Cardiac septum (tissue), 1 donor: ENCODE measurements at places on chromosomes 2 and 18. TPM values are rescaled to one million over a fixed set of nuclear protein-coding genes. Genes with fewer than 3 reads are reported as not detected.
A peak's percentile ranks its signal among the peaks of the same experiment; 100 is the strongest.

The CDCA7 gene
- 1.00 TPM for total RNA-seq

DNA sequence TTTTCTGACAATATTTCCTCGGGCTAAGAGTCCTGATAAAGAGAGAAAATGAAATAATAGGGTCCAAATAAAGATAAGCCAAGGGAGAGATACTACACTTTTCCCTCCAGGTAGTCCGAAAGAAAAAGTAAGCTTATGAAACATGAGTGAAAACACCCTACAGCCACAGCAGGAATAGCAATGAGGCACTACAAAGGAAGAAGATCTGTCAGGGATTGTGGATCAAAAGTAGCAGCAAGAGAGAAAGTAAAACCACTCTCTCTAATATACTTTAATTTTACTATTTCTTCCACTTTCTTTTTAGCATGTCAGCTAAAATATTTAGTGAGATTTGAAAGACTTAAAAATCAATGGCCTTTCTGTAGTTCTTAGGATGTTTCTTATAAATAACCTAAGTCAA lies 1601.8 kb downstream of the LRP1B start:
- DNase-seq: no peak

The COL3A1 gene
- total RNA-seq: 180 TPM

The SLC5A7 gene
- total RNA-seq: not detected

DNA sequence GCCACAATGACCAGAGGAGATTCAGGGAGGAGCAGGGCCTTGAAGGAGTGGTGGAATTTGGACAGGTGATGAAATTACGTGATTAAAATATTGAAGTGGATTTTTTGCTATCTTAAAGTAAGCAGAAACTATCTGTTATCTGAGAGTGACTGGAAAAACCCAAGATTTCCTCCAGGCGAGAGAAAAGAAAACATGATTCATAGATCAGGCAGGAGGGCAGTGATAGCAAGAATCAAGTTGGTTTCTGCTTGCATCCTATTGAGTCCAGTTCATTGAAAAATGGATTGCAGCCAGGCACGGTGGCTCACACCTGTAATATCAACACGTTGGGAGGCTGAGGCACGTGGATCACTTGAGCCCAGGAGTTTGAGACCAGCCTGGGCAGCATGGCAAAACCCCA lies 127.8 kb downstream of the NXPH2 start:
- no peak for DNase-seq

GRCh38 chr2:218166791-218167190 lies at the start of gene CXCR1:
TSS of gene CXCR1 (minus strand) at chr2:218166962. CDS start at chr2:218165211, 1,751 bp downstream.
- no peak for DNase-seq

DNA sequence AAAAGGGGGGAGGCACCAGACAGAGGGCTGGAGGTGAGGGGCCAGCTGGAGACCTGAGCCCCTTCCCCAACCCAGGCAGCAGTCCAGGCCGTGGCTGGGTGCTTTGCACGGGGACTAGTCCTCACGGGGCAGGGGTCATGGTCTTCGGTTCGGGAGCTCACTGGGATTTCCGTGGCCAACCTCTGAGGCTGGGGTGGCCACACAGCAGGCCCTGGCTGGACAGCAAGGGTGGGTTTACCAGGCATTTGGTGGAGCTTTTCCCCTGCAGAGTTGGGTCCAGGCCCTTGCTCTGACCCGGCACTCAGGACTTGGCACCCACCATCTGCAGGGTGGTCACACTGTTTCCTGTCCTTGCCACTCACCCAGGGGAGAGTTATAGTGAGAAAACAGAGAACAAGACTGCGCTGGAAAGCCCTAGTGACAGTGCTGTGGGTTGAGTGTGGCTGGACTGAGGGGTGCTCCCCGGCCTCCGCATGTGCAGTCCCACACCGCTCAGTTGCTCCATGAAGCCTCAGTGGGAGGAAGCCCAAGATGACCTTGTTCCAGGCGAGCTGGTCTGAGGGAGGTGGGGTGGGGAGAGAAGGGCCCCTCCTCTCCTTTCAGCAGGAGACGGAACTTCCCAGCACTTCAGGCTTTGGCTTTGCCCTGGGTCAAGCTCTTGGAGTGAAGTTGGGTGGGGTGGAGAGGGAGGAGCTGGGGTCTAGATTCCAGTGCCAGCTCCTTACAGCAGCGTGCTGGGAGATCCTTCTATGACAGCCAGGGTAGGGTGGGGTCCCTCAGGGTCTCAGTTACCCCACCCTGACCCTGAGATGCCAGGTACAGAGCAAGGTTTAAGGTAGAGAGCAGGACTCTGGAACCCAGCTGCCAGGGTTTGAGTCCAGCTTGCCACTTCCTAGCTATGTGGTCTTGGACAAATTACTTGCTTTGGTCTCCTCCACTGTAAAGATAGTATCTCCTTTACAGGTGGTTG lies 219.8 kb downstream of the DYSF start:
- DNase-seq: peak; percentile 64

DNA sequence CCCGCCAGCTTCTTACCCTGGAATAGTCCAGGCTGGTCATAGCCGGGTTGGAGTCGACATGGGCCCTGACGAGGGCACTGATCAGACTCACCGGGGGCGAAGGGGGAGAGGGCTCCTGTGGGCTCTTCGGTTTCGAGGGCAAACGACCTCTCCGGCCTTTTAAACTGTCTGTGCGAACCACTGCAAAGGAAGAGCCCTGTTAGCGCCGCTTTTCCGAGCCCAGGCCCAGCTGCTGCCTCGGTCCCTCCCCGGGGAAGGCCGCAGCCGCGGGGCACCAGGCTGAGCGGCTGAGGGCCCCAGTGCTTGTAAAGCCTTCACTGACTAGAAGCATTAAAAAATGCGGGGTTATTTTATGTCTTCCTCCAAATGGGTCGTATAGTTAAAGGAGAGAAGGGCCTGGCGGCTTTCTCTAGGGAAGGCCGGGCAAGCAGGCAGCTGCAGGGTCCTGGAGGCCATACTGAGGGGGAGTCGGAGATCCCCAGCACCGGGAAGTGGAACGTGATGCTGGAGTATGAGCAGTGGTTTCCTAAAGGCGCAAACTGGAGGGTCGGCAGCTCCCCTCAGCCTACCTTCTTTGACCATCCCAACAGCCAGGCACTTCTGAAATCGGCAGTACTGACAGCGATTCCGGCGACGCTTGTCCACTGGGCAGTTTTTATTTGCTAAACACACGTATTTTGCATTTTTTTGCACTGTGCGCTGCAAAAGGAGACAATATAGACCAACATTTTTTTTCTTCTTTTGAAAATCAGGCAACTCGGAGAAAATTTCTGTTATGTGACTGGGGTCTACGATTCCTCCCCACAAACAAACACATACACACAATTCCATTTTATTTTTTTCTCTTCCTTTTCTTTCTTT lies 4.5 kb downstream of the NR4A2 start:
- no peak for DNase-seq

- DNase-seq: no peak
Observed at GRCh38 chr2:137865954-137866540, 98.2 kb upstream of the HNMT start.

- DNase-seq: no peak
Observed at GRCh38 chr2:13686262-13686661, 946.3 kb upstream of the LRATD1 start.

DNA sequence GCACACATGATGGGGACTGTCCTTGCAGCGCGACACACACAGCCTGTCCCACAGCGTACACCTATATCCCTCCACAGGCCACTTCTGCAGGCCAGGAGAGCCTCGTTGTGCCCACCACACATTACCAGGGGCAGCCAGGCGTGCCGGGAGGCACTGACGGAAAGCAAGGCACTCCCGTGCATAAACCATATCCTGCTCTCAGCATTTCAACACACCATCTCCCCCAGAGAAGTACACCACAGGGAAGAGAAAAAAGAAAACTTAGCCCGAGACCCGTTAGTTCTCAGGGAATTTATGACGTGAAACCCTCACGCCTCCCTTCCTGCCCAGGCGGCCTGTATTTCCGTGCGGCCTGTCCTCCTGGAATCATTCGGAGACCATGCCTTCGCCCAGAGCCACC lies 24.6 kb upstream of the SALL3 start:
- DNase-seq: no peak

DNA sequence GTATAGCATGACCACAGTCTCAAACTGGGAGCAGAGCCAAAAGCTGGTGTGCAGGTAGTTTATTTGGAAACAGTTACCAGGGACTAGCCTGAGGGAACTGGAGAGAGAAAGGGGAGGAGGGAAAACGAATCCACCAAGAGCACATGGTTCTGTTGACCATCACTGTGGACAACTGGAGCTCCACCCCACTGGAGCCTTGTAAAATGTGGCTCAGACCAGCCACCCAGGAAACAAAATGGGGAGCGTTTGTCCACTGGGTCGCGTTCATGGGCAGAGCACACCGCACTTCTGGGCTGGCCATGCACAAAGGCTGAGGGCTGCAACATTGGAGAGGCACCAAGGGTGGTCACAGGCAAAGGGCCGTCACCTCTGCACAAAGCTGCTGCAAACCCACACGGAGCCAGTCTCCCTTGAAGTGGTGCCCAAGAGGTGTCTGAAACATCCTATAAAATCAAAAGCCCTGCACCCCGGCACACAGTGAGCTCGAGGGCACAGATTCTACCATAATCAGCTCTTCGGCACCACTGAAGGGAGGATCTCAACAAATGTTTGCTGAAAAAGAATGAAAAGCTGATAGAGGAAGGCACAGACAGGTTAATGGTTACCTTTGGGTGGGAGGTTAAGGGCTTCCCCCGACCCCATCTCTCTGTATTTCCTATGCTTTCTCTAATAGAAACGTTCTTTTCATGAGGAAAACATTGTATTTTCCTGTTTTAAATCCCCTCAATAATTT lies 192.9 kb downstream of the INHBB start:
- DNase-seq: no peak

GRCh38 chr2:149075853-149076252 lies 37.4 kb downstream of the LYPD6B start:
- DNase-seq: no peak

The ANO7 gene
- total RNA-seq: 3.4 TPM

GRCh38 chr18:35589546-35589945 lies 8.0 kb downstream of the GALNT1 start:
- no peak for DNase-seq

The CCDC85A gene
- total RNA-seq: 2.7 TPM

DNA sequence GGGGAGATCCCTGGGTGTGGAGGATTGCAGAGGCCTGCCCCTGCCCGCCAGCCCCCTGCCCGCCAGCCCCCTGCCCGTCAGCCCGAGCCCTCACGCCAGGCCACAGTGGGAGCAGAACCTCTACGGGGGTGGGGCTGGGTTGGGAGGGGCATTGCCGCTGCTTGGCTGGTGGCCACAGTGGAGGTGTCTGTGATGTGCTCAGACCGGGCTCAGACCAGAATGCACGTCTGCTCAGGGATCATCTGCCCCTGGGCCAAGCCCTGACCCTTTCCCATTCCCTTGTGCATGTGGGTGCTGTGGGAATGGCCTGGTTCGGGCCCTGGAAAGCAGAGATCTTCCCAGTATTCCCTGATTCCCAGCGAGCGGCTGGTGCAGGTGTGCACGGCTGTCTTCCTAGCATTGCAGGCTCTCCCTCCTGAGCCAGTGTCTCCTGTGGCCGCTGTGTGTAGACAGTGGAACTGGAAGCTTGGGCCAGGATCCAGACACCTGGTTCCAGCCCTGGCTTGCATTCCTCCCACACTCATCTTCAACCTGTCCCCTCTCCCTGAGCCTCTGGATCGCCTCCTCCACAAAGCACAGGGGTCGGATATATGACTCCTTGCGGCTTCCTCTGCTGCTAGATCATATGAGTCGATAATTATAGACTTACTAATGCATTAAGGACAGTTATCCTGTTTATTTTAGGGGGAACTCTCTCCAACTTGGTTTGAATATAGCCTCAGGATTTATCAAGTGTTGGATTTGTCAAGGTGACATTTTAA lies 161.6 kb downstream of the LDLRAD4 start:
- DNase-seq: peak; percentile 75

The CNRIP1 gene
- 10.1 TPM for total RNA-seq

The CGREF1 gene
- 0.48 TPM for total RNA-seq

DNA sequence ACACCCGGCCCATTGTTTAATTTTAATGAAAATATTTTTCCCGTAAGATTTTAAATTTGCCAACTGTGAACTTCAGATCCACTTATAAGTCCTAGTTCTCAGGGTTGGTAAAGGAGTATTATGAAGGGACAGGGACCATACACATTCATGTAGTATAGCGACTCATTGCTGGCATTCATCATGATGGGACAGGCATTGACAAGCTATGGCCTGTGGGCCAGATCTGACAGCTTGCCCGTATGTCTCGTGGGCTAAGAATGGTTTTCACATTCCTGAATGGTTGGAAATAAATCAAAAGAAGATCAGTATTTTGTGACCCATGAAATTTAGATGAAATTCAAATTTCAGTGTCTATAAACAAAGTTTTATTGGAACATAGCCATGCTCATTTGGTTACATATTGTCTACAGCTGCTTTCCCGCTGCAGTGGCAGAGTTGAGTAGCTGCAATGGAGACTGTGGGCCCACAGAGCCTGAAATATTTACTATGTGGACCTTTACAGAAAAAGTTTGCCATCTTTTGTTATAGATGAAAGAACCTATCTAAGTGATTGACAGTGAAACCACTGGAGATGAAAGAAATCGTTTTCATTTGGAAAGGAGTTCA lies 4.1 kb downstream of the RAPGEF4 start:
- DNase-seq: no peak

DNA sequence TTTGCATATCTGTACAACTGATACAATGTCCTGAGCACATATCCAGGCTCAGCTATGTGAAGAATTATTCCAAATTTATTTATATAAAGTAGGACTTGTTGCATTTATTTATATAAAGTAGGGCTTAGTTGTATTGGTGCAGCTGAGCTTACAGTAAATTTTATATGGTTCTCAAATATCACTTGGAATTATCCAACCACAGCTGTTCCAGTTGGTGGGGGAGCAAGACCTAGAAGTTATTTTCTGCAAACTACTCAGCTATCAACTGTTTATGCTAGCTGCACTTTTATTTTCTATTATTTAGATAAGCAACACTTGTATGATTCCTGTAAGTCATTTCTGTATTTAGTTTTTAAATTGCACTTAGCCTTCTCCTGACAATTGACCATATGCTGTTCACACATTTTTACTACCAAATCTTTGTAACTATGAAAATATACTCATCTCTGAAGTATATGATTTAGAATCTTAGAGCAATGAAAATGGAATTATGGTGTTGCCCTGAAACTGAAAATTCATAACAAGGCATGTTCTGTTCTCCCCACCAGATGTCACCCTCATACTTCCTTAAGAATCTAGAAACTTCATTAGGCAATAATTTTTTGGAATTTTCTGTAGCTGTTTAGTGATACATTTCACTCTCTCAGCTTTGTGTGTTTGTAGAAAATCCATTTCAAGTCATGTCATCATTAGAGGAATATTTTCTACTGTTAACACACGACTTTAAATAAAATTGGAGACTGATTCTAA lies 157.0 kb upstream of the CBLN2 start:
- no peak for DNase-seq

DNA sequence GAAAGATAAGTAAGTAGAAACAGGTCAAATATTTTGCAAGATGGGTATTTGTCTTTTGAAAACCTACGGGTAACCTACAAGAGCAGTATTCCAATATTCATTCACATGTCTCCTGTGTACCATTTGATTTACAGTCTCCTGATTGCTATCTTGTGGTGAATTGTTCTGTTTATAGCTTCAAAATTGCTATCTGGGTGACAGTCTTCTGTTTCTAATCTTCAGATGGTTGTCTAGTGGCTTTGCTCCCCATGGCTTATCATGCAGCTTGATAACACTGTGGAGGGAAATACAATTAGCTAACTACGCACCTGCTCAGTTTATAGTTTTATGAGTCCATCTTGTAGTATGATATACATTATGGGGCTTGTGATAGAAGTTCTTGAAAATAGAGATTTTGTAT lies 816.8 kb downstream of the CPS1 start:
- no peak for DNase-seq

- DNase-seq: no peak
Observed at GRCh38 chr2:86275962-86276361, 61.5 kb downstream of the REEP1 start.

- DNase-seq: no peak
Observed at GRCh38 chr2:38748943-38749804, 2.0 kb downstream of the SRSF7 start.

The CFC1 gene
- not detected for total RNA-seq
